ENCODE measurements at places on chromosomes 7 and 10. TPM values are rescaled to one million over a fixed set of nuclear protein-coding genes. Genes with fewer than 3 reads are reported as not detected.

Gene UCN3
- polyA plus RNA-seq = 1.0 TPM

GRCh38 chr10:60944058-60944909, at the start of gene RHOBTB1:
Gene RHOBTB1, minus strand, starts transcription at chr10:60944185. Its CDS starts 32,643 bp downstream, at chr10:60911542.
- peak; percentile 83 for DNase-seq

DNA sequence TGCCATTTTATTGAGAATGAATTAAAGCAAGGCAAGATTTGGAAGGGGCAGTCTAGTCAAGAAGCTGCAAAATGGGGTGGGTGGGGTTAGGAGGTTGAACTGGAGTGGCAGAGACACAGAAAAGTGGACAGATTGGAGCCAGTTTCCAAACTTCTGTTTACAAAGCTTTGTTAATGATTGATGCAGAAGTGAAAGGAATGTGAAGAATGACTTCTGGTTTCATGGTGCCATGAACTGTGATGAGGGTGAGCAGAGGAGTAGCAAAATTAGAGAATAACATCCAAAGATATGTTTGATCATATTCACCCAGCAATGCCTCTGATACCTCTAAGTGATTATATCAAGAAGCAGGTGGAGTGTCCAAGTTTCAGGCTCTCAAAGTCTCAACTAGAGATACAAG, 1118.0 kb upstream of the C7orf33 start:
- DNase-seq = no peak

DNA sequence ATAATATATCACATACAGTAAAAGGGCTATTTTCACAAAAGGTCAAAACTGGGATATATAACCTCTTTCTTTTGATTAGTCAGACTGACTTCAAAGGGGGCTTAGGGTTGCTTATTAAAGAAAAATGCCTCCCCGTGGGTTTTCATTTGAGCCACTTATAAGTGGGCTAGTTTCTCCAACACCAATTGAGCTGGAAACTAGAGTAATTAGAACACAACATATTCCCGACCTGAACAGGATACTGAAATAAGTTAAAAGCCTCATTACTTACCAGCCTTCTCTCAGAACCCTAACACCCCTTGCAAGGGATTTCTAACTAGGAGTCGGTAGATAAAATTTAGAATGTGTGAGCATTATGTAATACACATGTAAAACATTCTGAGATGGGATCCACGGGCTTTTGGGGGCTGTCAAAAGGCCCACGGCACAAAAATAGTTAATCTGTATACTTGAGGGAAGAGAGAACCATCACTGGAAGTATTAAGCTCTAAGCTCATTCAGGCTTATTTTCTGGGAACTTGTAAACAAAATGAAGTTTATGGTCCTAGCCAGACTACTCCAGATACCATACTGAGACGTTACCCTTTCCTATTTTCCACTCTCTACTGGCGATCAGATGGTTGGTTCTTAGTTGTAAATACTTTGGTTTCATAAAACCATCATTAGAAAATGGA, 29.3 kb upstream of the KMT2E start:
- DNase-seq = no peak

DNA sequence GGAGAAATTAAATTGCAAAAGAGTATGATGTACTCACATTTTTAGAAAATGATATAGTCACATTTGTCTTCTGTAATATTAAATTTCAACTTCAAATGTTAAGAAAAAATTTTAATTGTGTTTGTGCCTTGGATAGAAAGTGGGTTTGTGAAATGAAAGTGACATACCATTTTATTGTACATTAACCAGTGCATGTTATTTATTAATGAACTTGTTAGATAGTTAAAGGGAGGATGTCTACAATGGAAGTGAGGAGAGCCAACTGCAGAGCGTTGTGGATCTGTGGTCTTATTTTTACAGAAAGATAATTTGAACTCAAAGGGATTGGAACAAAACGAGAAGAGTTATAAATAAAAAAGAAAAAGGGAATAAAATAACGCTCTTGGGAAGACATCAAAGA, 291.7 kb downstream of the ARL4A start:
- no peak for DNase-seq

DNA sequence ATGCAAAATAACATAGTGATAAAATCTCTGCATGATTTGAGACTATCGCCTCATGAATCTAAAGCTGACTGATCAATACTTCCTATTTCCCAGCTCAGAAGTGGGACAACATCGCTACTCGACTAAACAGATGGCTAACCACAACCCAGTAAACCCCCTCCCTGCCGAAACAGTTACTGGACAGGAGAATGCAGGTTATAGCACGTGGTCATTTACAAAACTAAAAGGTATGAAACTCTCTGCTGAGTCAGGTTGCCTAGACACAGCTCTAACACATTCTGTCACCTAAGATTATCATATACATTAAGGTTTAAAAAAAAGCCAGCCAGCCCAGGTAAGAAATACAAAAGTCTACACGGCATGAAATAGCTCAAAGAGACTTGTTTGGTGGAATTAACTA, 64.0 kb downstream of the CTBP2 start:
- no peak for DNase-seq

GRCh38 chr10:102581401-102581800, 62.9 kb upstream of the TRIM8 start:
- no peak for DNase-seq

GRCh38 chr10:113151190-113151666, 201.2 kb downstream of the TCF7L2 start:
- DNase-seq = no peak

DNA sequence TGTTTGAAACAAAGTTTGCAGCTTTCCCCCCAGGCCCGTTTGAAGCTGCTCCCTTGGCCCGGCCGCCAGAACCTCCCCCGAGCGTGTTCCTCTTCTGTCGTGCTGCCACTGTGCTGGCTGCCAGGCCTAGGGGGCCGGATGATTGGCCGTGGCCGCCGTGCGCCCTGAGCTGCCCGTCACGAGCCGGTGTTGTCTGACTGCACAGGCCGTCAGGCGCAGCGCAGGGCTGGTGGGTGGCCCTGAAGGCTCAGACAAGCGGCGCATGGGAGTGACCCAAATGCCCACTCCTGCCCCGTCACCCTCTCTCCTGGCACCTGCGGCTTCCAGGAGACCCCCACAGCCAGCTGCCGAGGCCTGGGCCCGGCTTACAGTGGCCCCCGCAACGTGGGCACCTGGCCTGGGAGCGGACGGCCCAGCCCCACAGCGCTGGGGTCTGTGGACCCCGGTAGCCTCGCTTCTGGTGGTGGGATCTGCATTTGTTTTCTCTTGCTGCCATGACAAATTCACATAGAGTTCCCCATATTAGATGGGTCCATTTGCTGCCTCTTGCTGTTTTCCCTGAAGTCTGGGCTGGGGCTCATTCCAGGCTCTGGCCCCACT, 13.1 kb downstream of the JAKMIP3 start:
- no peak for DNase-seq

All from left kidney (tissue), 8 donors.